ENCODE measurements at places on chromosomes 11 and 22.
A peak's percentile ranks its signal among the peaks of the same experiment; 100 is the strongest.

- DNase-seq: no peak
Measured at GRCh38 chr11:85737738-85738137, 51.7 kb upstream of the CCDC89 start.

- DNase-seq: no peak
Measured at GRCh38 chr22:37804352-37804880, 3.3 kb upstream of the GCAT start.

DNA sequence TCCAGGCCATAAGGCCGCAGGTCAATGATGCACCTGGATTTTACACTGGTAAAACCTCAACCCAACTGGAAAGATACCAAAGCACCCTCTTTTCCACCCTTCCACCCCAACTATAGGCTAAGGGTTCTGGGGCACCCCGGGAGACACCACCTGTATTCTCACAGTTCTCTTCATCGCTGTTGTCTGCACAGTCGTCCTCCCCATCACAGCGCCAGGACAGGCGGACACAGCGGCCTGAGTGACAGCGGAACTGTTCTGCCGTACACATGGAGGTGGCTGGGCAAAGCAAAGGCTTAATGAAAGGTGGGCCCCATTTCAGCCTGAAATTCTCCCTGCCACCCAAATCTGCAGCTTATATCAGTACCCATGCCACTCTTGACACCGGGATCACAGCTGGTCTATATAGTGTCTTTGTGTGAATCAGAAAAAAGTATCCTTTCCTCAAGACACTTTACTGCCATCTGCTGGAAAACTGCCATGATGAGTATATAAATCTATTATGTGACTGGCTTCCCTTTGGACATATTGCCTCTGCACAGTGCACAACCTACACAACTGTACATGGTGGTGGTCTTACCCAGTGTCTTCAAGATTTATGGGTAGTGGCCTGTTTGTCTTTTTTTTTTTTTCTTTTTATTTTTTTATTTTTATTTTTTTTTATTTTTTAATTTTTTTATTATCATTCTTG lies 21.5 kb downstream of the LRP4 start:
- DNase-seq: peak; percentile 40

DNA sequence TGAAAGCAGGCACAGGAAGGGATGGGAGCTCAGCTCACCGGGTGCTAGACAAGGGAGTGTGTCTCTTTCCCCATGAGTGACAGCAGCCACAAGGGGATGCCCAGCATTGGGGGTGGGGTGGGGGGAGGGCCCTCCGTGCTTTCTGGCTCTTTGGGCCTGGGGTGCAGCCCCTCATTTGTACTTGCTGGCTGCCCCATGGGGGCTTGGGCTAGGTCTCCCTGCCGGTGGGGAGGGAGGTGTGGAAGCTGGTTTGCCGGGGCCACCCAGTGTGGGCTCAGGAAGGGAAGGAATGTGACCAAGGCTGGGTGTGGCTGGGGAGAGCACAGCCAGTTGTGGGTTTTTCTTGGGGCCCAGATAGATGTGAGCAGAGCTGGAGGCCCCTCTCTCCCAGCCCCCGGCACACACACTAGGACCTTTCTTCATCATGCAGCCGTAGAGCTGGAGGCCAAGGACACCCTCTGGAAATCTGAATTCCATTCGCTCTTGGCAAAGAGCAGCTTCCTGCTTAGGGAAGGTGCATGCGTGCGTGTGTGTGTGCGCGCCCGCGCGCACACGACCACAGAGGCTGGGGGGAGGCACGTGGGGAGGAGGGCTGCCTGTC lies 25.8 kb downstream of the KCNQ1OT1 start:
- DNase-seq: no peak

DNA sequence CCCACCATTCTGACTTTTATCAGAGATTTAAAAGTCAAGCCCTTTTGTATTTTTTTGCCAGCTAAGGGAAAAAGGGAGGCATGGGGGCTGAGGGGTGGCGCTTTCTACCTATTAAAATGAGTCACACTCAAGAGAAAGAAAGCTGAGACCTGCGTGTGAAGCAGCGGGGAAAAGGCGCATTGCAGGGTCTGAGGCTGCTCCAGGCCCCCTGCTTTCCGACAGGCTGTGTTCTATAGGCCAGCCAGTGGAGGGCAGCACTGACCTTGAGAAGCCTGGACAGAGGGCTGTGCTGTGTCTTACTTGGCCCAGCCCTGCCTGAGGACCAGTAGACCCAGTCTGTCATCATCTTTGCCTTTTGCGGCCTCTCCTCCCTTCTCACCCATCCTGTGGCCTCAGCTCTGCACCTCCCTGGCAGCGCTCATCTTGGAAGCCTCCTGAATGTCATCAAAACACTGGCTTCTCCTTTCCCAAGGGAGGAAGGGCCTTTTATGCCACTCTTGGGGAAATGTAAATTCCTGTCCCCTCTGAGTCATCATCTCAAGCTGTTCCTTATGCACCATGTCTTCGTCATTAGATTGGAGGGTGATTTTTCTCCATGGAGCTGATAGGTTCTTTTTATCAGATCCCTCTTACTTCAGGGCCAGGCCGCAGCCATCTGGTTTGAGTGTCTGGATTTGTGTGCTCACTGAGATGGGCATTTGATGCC lies 12.6 kb upstream of the MAPK8IP1 start:
- peak; percentile 25 for DNase-seq

DNA sequence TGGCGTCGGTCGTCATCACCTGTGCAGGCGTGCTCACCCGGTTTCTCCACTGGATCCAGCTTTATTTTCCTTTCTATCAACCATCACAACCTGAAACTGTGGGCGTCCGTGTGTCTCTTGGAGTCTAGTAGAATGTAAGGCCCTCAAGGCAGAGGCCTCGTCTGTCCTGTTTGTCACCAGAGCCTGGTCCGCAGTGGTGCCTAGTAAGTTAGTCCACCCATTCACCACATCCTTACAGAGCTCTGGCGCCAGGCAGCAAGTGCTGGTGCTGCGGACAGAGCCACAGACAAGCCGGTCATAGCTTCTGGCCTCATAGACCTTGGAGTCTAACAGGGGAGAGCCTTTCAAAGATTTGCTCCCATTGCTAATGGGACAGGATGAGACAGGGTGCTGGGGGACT lies 64.4 kb upstream of the PARVG start:
- DNase-seq: no peak

- DNase-seq: no peak
Measured at GRCh38 chr22:30265823-30266444, 717 bp downstream of the OSM start.

DNA sequence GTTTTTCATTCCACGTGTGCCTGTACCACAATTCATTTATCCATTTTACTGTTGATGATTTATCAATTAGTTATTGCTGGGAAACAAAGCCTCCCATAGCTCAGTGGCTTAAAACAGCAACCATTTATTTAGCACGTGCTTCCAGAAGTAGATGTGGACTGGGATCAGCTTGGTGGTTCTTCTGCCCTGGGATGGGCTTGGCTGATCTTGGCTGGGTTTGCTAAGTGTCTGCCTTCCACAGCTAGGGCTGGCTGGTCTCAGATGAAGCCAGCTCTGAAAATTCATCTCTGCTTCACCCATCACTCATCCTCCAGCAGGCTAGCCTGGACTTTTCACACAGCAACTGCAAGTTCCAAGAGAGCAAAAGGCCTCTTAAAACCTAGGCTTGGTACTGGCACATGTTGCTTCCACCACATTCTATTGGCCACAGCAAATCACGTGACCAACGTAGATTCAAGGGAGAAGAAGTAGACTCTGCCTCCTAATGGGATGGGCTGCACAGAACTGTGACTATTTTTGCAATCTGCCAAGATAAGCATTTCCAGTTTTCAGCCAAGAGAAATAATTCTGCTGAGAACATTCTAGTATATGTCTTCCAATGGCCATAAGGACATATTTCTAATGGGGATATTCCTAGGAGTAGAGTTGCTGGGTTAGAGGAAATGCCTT lies 124.9 kb downstream of the MN1 start:
- DNase-seq: no peak

- DNase-seq: no peak
Measured at GRCh38 chr11:68941324-68942094, 37.8 kb downstream of the IGHMBP2 start.

GRCh38 chr11:121476379-121477032 lies 23.7 kb upstream of the SORL1-AS1 start:
- DNase-seq: peak; percentile 22

GRCh38 chr11:80694385-80694784 lies 1253.6 kb upstream of the TENM4 start:
- no peak for DNase-seq

GRCh38 chr22:28230671-28231070 lies 311.6 kb upstream of the PITPNB start:
- no peak for DNase-seq

DNA sequence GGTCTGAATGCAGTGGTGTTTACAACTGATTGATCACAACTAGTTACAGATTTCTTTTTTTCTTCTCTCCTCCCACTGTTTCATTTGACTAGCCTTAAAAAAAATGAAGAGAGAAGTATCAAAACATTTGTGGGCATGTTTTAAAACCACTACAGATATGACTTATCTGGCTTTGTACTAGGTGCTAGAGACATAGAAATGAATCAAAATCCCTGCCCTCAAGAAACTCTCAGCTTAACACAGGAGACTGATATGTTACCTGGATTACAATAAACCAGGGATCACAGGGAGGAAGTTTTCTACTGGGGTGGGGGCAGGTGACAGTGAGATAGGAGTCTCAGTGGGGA lies 25.2 kb upstream of the CTR9 start:
- no peak for DNase-seq

DNA sequence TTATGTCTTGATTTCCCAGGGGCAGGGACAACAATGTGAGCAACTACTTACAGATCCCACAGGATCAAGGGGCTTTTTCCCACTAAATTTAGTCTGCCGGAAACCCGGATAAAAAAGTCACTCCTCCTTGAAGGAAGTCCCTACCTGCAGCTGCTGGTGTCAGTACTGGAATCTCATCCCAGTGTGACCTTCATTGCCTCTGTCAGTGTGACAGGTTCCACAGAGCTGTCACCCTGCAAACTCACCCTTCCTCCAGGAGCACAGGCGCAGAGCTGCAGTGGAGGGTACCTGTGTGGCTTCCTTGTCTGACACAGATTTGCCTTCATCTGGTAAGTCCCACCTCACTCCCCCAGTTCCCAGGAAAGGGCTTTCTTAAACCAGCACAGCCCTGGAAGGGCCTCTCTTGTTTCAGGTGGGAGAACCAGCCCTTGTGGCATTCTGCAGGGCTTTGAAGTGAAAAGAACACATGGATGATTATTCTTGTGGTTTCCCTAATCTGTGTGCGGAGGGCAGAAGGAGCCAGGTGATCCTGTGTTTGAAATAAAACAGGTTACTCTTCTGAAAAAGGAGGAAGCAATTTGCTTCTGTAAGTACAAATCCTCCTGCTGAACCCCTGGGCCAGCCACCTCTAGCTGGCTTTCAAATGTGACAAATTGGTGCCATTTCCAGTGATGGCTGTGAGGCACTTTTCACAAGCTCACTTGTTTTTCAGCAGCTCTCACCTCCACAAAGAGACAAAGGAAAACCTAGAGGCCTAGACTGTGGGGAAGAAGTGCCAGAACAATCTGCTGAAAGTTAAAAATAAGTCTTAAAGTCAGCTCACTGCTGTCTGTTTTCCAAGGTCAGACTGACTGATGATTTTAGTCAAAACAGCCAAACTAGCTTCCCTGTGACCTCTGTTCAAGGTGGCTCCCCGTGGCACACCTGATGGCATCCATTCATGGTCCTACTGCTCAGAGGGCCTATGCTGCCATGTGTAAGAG lies 9.2 kb upstream of the PRSS23 start:
- DNase-seq: no peak

DNA sequence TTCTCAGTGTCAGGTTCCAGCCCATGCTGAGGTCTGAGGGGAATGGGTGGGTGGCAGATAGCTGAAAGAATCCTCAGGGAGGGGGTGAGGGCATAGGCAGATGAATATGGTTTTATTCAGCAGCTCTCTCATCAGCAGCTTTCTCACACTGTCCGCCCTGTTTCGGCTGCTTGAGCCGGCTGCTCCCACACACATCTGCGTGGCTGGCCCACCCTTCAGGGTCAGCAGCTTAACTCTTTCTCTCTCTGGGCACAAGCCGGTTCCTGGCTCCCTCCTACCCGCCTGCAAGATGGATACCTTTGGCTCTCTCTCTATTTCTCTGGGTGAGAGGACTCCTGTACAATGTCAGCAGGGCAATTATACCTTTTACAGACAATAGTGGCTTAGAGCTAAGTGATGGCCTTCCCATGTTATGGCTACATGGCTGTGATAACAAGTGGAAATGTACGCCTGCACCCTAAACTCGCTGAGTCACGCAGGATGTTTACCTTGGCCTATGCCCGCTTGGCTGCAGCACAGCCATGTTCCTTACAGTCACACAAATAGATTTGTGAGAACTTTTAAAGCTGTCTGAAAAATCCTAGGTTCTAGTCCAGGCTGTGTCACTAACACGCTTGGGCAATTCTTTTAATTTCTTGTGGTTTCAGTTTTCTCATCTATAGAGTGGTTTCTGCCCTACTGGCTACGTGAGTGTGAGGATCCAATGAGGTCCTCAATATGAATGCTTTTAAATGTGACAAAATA lies 4.1 kb downstream of the MMP20 start:
- no peak for DNase-seq

GRCh38 chr22:40407831-40408717 lies 37.7 kb downstream of the SGSM3 start:
- DNase-seq: no peak

GRCh38 chr11:33704240-33705002 lies 3.8 kb upstream of the C11orf91 start:
- no peak for DNase-seq

DNA sequence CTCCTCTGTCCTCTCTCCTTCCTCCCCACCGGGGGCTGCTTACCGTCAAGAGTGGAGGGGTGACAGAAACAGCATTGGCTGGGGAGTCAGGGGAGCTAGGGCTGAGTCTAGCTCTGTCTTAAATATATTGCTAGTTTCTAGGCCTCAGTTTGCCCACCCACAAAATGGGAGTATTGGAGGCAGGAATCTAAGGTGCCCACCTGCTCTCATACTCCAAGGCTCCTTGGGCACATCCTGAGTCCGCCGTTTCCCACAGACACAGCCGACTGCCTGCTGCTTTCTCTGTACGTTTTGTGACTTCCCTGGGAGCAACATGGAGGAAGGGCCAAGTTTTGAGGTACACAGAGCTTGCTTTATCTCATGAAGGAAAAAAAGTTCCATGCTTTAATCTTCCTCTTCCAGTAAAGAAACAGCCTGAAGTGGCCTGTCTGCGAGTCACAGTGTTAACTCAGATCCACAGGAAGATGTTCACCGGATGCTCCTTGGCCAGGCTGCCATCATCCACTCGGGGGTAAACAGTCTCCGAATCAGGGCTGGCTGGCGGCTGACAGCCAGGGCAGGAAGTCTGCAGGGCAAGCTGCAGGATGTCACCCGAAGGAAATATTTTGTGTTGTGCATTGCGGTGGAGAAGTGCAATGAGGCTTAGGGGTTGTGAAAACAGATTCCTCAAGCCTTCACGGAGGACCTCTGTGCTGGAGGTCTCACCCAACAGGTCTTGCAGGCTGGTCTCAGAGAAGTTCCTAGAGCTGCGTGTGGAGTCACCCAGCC lies 11.0 kb upstream of the CERK start:
- no peak for DNase-seq
